Fibroblast of skin of back (primary cell): ENCODE measurements at places on chromosomes 1 and 21.

- peak; percentile 69 for DNase-seq
Measured at GRCh38 chr1:153652805-153653500, 5.5 kb upstream of the SNAPIN start.

DNA sequence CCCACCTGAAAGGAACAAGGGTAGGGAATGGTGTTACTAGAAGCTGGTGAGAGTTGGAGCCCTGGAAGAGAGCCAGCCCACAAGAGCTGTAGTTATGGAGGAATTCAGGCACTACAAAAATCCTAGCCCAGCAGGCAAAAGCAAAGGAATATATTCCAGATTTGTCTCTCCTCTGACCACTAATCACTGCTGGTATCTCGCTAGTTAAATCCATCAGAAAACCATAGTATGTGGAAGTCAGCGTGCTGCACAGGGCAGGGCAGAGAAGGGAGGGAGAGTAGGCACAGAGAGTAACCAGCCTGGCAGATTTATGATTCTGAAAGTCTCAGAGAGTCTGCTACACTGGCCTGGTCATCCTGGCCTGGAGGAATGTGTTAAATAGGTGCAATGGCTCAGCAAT lies 88.6 kb downstream of the SELENOF start:
- DNase-seq: peak; percentile 36

GRCh38 chr1:167904652-167905130 lies 9.2 kb downstream of the ADCY10 start:
- DNase-seq: peak; percentile 83

- DNase-seq: no peak
Measured at GRCh38 chr21:28150778-28151177, 841.9 kb downstream of the LTN1 start.

GRCh38 chr1:167059045-167059808 lies 30.9 kb downstream of the GPA33 start:
- DNase-seq: peak; percentile 48

GRCh38 chr1:53485478-53486394 lies 26.5 kb downstream of the DMRTB1 start:
- DNase-seq: peak; percentile 73

DNA sequence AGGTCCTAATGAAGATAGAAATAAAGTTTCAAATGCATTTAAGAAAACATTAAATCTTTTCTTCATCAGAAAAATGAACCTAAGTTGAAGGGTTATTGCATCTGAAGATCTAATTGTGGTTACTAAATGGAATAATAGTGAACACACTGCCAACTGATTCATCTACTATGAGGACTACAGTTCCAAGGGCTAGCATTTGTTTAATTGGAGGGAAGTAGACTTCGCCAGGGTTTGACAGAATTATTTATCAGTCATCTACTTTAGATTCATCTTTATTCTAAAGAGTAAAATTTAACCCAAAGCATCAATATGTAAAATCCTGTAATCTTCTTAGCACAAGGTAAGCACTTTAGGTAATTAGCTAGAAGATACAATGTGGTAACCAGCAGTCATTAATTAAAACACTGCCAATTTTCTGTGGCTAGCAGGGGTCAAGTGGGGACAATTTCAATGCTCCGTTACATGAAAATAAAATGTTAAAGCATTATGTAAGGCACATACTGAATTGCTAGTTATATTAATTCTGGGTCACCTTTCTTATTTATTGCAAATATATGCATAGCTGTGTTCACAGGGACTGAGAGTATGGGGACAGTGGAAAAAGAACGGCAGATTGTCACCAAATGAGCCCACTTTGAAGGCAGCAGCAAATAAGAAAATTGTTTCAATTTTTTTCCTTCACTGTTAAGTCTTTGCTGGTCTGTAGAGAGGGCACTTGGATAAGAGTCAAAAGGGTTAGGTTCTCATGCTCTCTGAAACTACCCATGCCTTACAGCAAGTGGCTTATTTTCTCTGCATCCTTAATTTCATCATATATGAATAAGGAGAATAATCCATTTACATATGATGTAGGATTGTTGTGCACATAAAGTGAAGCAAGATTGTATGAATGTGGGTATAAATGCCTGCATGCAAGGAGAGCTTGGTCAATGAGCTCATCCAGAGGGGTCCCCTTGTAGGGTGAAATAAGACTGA lies 416.0 kb downstream of the PCP4 start:
- no peak for DNase-seq

DNA sequence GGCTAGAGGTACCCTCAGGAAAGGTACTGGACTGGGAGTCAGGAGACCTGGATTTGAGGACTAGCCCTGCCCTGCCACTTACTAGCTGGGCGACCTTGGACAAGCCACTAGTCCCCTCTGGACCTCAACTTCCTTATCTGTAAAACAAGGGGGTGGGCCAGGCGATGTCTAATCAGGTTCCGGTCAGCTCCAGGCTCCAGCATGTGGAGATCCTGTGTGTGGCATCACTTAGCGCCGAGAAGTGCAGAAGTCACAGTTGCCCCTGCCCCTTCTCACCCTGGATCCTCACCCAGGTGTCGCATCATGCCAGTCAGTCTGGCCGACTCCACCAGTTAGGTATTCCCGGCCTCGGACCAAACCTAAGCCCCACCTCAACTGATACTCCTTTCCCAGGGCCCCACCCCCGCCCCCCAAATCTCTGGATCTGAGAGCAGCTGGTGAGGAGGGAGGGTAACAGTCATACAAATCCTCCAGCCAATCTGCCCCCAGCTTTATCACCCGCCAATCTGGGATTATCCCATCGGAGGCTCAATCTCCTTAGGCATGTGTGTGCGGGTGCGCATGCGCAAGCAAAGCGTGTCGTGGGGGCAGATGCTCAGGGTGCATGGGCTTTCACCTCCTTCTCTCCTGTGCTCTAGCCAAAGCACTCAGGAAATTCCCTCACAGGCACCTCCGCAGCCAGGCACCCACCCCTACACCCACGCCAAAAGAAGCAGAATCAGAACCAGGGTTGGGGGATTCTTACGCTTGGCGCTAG lies 5.4 kb downstream of the CELF3 start:
- no peak for DNase-seq

DNA sequence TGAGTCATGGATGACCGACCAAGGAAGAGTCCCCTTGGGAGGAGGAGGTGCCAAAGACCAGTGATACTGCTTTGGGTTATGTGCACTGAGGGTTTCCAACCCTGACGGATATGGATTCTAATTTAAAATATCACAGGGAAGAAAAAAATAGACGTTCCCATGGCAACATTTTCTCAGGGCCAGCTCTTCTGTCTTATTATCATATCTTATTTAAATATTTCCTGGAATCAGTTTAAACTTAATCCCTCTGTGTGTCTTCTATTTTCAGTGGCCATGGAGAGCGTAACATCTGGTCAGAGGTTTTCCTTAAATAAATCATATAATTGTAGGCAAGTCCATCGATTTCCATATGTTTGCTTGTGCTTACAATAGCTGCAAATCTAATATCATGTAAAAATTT lies 205.4 kb upstream of the FMN2 start:
- DNase-seq: no peak

GRCh38 chr21:46094401-46095082 lies 3.4 kb upstream of the COL6A2 start:
- DNase-seq: no peak

DNA sequence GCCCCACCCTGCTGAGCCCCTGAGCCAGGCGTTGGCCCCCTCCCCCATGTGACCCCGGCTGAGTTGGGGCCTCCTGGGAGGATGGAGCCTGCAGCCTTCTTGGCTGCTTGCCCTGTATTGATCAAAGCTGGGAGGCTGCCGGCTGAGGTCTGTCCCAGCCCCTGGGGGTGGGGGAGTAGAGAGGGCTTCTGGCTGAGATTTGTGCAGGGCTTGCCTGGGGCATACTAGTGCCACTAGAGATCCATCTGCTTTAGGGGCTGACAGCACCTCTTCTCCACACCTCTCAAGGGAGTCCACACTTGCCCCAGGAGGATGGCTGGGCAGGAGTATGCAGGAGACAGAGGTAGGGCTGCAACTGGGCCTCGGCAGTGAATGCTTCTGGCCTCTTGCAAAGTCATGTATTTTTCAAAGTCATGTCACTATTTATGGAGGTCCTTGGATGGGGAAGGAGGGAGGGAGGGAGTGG lies 53.6 kb upstream of the SSBP3 start:
- DNase-seq: no peak

- DNase-seq: no peak
Measured at GRCh38 chr21:31922881-31923280, 50.1 kb downstream of the HUNK start.

DNA sequence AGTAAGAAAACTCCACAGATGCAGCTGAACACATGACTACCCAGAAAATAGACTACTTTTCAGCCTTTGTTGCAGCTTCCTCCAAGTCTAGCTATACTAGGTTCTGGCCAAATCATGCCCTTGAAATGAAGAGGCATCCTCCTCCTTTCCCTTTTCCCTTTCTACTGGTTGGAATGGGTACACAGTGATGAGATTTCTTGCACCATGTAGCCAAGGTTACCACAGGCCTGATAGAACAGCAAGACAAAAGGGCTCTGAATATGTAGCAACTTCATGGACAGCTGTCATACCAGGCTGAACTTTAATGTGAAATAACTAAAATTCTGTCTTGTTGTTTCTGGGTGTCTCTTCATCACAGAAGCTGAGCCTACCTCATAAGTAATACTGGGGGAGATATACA lies 146.5 kb downstream of the PDE4B start:
- DNase-seq: no peak

- DNase-seq: no peak
Measured at GRCh38 chr1:48224791-48225190, 2.3 kb downstream of the SLC5A9 start.

- DNase-seq: no peak
Measured at GRCh38 chr21:43985690-43986251, 26.3 kb upstream of the TRAPPC10 start.

DNA sequence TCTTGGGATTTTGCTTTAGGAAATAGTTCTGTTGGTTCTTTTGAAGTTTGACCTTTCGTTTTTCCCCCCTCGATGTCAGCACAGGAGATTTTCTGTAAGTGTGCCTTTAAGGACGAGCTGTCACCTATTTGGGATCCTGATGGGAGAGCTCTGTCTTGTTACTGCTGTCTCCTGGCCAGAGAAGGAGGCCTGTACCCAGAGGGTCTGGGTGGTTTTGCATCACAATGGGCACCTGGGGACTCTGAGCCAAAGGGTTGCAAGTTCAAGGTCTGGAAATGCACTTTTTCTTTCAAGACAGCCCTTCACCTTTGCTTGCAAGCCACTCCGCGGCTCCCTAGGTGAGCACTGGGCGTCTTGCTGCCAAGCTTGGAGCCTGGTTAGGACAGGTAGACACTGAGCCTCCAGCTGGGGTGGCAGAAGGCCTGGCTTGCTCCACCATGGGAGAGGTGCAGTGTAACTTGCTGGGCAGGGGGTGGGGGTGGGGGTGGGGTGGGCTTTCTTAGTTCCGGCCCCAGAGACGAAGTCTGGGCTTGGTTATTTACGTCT lies 2.9 kb downstream of the AJAP1 start:
- no peak for DNase-seq

- DNase-seq: peak; percentile 14
Measured at GRCh38 chr1:97571760-97572159, 349.1 kb downstream of the DPYD start.

DNA sequence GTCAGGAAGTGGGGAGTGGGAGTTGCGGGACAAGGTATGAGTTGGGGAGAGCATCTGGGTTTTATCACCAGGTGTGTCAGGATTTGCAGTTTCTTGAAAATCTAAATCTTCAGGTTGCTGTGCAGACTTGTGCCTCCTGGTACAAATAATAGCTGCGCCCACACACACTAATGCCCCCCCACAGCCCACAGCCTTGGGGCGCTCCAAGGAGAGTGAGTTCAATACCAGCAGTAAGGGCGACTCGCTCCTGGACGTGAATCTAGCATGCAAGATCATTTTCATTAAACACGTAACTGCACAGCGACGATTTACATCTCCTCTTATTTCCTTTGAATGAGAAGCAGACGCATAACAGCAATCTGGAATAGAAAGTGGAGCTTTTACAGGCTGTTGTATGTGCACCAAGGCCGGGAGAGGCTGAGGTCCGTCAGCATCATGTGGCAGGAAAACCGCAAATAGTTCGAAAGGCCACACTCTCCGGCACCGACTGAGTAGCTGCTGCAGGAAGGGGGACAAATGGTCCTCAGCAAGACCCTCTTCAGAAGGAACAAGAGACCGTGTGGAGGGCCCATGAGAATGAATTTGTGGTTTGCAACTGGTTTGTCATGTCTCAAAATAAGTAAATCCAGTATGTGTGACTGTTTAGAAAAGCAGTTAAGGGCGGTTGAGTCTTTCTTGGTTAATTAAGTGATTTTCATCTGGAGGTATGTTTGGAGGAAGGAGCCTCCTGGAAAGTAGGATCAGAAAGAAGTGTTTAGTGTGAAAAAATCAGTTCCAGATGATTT lies 439.5 kb downstream of the SMYD3 start:
- peak; percentile 65 for DNase-seq

DNA sequence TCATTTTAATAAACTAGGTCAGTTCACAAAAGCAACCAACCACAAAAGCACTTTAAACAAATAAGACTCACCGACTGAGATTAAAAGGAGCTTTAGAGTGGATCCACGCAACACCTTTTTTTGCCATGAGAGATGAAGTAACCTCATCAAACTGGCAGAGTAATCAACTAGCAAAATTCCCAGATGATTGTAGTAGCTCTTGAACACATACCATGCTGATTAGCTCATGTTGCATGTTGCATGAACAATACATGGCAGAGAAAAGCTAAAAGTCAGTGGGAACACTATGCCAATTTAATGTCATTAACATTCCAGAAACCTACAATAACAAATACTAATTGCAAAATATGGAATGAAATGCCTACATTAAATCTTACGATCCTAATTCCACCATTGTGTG lies 4.1 kb downstream of the WARS2 start:
- peak; percentile 60 for DNase-seq

GRCh38 chr1:160103658-160104408 lies 5.4 kb upstream of the IGSF8 start:
- DNase-seq: no peak

GRCh38 chr1:176315519-176316220 lies 108.6 kb upstream of the COP1 start:
- no peak for DNase-seq

- no peak for DNase-seq
Measured at GRCh38 chr1:208141610-208142192, 102.5 kb downstream of the PLXNA2 start.

DNA sequence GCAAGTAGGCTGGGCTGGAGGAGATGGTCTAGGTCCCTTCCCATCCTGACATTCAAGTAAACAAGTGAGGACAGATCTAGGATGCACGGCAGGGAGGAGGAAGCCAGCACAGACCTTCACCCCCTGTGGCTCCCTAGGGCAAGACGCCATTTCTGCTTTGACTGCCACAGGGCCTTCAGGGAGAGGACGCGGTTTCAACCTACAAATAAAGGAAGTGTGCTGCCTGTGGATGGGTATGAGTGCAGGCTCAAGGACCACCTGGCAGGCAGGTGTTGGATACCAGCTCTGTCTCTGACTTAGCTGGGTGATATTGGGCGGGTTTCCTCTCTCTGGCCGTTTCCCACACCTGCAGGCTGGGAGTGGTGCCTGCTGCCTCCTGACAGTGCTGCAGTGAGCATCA lies 16.2 kb downstream of the SLC2A1 start:
- DNase-seq: no peak
